ENCODE measurements at places on chromosomes 5 and 9.

- no peak overlapping the region for H3K27ac ChIP-seq
- no peak overlapping the region for H3K4me3 ChIP-seq
- no peak for DNase-seq
Observed at GRCh38 chr9:133854765-133855164, 116.6 kb upstream of the SARDH start.

DNA sequence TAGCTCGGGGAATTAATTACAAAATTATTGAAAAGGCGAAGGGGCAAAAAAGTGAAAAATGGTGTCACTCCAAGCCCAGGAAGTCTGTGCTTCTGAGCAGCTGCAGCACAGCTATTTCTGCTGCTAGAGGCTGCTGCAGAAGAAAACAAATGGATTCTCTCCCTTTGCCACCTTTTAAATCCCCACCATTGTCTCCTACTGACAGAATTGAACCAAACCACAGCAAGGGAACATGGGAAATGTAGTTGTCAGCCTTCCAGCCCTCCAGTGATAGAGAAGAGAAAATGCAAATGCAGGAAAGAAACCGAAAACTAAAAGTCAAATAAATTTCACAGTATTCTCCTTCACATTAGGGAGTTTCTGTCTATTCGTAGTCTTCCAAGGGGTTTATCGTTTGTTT is 33.4 kb upstream of the CDC42SE2 start:
- no peaks in the 10 kb centered on the region for H3K27me3 ChIP-seq
- no peak overlapping the region for H3K27ac ChIP-seq
- H3K4me1 ChIP-seq, result peaks cover 9% of the 10 kb centered on the region
- DNase-seq, result no peak
- no peaks in the 10 kb centered on the region for H3K36me3 ChIP-seq
- no peak overlapping the region for H3K4me3 ChIP-seq

DNA sequence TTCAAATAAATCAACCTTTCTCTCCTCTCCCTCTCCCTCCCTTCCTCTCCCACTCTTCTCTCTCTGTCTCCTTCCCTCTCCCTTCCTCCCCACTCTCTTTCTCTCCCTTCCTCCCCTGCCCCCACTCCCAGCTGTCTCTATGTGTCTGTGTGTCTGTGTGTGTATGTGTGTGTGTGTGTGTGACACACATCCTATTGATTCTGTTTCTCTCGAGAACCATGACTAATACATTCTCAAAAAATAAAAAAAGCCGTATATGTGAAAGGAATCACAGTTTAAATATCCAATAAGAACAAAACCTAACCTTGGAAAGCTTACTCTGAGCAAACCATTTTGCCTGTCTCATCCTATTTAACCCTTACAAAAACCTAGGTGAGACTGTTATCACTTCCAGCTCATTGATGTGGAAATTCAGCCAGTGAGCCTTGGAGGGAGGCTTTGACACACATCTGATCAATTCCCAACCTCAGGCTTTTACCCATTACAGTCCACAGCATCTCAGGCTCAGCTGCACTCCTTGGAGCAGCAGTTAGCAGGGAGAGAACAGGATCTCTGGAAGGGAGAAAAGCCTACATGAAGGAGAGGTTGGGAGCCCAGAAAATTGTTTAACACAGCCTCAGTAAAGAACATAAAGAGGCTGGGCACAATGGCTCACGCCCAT is 8.3 kb downstream of the HSD17B3 start:
- DNase-seq, result no peak
- H3K27me3 ChIP-seq, result no peaks in the 10 kb centered on the region
- H3K4me3 ChIP-seq, result no peak overlapping the region

DNA sequence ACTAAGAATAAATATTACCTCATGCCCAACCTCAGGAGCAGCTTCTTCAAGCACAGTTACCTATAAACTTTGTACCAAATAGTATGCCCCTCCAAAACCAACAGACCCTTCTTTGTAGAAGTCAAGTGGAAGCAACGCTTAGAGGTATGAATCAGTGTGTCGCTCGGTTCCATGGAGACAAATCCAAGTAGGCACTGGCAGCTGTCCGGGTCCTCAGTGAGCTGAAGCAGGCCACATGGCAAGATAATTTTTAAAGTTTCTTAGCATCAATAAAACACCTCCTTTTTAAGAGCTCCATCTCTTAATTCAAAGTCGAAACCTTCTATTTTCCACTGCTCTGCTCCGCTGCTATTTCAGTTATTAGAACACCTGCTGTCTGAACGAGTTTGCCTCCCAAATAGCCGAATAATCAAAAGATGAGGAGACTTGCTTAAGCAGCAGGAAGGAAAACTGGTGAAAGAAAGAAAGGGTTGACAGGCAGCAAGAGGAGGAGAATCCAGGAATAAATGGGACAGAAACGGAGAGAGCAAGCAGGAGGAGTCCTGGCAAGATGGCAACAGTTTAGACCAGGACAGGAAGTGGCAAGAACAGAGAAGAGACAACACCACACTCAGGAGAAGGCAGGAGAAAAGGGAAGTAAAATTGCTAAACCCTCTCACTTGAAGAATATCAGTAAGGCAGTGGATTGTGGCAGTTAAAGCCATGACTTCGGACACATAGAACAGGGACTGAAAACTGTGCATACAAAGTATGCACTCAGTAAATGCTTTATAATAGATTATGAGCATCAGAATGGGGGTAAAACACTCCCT is 65.0 kb downstream of the PPP2R2B start:
- peaks cover 2% of the 10 kb centered on the region for H3K36me3 ChIP-seq
- H3K4me1 ChIP-seq, result peaks cover 4% of the 10 kb centered on the region
- no peak overlapping the region for H3K4me3 ChIP-seq
- H3K27ac ChIP-seq, result no peak overlapping the region

DNA sequence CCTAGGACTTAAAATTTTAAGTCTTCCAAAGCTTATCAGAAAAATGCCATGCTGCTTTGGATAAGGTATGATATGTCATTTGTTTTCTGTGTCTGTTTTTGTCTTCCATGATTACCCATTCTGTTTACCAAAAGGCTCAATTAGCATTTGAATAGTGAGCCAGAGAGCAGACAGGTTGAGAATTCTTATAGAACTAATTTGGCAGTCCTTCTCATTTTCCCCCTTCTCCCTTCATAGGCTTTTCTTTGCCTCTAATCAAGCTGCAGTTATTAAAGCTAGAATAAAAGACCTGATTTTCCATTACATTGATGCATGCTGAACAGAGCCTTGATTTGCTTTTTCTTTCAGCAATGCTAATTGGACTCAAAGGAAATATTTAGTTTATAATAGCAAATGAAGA is 993.0 kb downstream of the MAT2B start:
- DNase-seq, result no peak
- no peaks in the 10 kb centered on the region for H3K27me3 ChIP-seq
- no peak overlapping the region for H3K27ac ChIP-seq

- no peaks in the 10 kb centered on the region for H3K36me3 ChIP-seq
- DNase-seq, result no peak
Observed at GRCh38 chr5:126115059-126115629, 308.1 kb upstream of the GRAMD2B start.

GRCh38 chr5:125336401-125336800 is 590.0 kb upstream of the ZNF608 start:
- no peaks in the 10 kb centered on the region for H3K36me3 ChIP-seq
- no peaks in the 10 kb centered on the region for H3K4me1 ChIP-seq
- no peaks in the 10 kb centered on the region for H3K27me3 ChIP-seq
- H3K4me3 ChIP-seq, result no peak overlapping the region

DNA sequence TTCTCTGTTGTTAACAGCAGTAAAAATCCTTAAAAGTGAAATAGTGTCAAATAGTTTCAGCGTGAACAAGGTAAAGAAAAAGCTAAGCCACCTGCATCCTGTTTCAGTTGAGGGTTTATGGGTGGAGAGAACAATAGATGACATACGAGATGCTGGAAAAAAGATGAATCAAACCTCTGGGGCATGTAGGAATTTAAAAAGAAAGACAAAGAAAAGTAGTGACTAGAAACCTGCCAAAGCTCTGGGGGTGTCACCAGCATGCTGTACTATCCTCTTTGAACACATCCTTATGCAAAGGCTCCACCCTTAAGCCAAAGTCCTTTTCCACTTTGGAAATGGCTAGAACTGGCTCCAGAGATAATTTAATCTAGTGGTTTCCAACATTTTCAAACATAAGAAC is 22.2 kb downstream of the SCAI start:
- no peak overlapping the region for H3K4me3 ChIP-seq
- H3K36me3 ChIP-seq, result no peaks in the 10 kb centered on the region
- H3K4me1 ChIP-seq, result peaks cover 9% of the 10 kb centered on the region
- no peaks in the 10 kb centered on the region for H3K27me3 ChIP-seq

- no peak overlapping the region for H3K27ac ChIP-seq
- DNase-seq, result no peak
- H3K4me3 ChIP-seq, result no peak overlapping the region
- H3K4me1 ChIP-seq, result no peaks in the 10 kb centered on the region
Observed at GRCh38 chr5:124289130-124289529, 457.3 kb downstream of the ZNF608 start.

- no peaks in the 10 kb centered on the region for H3K27me3 ChIP-seq
- H3K36me3 ChIP-seq, result no peaks in the 10 kb centered on the region
- no peak overlapping the region for H3K27ac ChIP-seq
Observed at GRCh38 chr5:22250528-22250927, 602.6 kb downstream of the CDH12 start.

DNA sequence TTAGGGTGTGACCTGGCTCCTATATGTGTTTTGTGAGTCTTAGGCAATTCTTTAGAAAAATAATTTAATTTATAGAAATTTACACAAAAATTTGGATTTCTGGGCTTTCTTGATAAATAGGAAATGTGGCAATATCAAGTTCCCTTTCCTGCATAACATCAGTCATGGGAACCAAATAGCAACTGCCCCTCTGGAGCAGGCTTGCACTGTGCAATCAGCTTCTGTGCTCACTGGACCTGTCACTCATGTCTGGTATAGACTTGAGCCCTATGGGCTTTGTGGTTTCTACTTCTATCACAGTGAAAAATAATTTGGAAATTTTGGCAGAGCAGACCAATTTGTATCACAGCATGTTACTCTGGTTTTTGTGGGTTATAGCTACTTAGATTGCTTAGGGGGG is 131.7 kb downstream of the ADGRV1 start:
- H3K4me1 ChIP-seq, result no peaks in the 10 kb centered on the region
- H3K4me3 ChIP-seq, result no peak overlapping the region
- no peaks in the 10 kb centered on the region for H3K36me3 ChIP-seq
- no peak for DNase-seq
- no peak overlapping the region for H3K27ac ChIP-seq

DNA sequence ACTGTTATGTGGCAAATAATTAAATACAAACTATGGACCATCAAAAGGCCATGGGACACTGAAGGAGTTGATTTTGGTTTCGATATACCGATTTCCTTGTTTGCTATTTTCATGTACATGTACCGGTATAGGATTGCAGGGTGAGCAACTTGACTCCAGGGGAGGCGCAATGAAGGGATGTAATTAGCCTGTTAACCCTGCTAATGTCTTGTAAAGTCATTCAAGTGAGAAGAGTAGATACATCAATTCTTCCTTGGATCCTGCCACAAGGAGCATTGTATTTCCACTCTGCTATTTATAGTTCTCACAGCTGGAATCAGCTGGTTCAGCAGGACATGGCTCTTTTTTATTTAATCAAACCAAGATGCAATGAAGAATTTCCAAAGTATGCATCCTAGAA is 102.0 kb downstream of the STK32A start:
- H3K27me3 ChIP-seq, result no peaks in the 10 kb centered on the region
- no peak overlapping the region for H3K4me3 ChIP-seq
- H3K36me3 ChIP-seq, result no peaks in the 10 kb centered on the region
- no peak overlapping the region for H3K27ac ChIP-seq
- no peak for DNase-seq

DNA sequence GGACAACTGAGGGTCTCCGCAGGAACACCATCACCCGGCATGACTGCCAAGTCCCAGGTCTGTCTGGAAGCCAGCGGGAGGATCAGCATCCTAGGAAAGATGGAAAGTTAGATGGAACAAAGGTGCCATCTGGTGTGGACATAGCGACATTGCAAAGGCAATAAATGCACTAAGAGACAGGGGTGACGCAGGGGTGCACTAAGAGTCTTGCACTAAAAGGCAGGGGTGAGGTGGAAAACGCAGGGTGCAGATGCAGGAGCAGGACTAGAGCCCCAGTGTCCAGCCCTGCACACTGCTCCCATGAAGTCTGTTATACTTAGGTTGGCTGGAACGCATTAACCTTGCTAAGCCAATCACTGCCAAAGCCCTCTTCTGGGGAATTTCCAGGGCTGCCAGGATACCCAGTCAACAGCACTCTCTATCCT is 15.5 kb downstream of the ATOX1 start:
- H3K4me1 ChIP-seq, result peaks cover 29% of the 10 kb centered on the region
- H3K4me3 ChIP-seq, result no peak overlapping the region
- no peak overlapping the region for H3K27ac ChIP-seq
- DNase-seq, result no peak

DNA sequence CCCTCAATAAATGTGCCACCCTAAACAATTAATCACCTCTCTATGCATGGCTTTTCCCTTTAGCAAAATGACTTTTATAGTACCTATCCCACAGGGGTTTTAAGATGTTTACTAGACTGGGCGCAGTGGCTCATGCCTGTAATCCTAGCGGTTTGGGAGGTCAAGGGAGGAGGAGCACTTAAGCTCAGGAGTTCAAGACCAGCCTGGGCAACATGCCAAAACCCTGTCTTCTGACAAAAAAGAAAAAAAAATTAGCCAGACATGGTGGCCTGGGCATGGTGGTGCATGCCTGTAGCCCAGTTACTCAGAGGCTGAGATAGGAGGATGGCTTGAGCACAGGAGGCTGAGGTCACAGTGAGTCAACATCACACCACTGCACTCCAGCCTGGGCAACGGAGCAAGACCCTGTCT is 13.5 kb downstream of the SH3TC2 start:
- no peak for DNase-seq
- no peaks in the 10 kb centered on the region for H3K36me3 ChIP-seq
- no peak overlapping the region for H3K4me3 ChIP-seq
- no peaks in the 10 kb centered on the region for H3K4me1 ChIP-seq
- peaks cover 21% of the 10 kb centered on the region for H3K27me3 ChIP-seq

DNA sequence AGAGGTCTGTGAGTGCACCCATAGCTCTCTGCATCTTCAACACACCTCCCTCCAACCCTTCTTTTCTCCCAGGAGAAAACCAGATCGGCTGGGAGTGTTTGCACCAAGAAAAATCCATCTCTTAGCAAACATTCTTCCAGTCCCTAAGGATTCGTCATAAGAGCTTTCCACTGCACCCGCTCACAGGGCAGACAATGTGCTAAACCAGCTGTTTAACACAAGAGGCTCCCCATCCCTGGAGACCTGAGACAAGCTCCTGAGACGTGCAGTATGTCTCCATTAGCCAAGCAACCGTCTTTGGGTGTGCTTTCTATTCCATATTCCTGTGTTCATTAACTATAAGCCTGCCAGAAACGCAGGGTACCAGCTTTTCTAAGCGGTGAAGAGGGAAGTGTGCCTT is 93.6 kb upstream of the ZNF462 start:
- DNase-seq, result no peak
- no peak overlapping the region for H3K27ac ChIP-seq
- no peak overlapping the region for H3K4me3 ChIP-seq

- no peak overlapping the region for H3K27ac ChIP-seq
- H3K4me1 ChIP-seq, result no peaks in the 10 kb centered on the region
- H3K27me3 ChIP-seq, result peaks cover 24% of the 10 kb centered on the region
- no peak overlapping the region for H3K4me3 ChIP-seq
- H3K36me3 ChIP-seq, result no peaks in the 10 kb centered on the region
Observed at GRCh38 chr5:114055318-114056184, 306.3 kb upstream of the KCNN2 start.

- peaks cover 21% of the 10 kb centered on the region for H3K27me3 ChIP-seq
- H3K4me1 ChIP-seq, result no peaks in the 10 kb centered on the region
- DNase-seq, result no peak
- H3K4me3 ChIP-seq, result no peak overlapping the region
Observed at GRCh38 chr5:72152545-72152944, 45.3 kb downstream of the MAP1B start.

GRCh38 chr9:93116072-93116961 is 17.7 kb downstream of the NINJ1 start:
- no peak for DNase-seq
- peaks cover 30% of the 10 kb centered on the region for H3K4me1 ChIP-seq
- peak overlapping the region; percentile 85 for H3K27ac ChIP-seq
- H3K27me3 ChIP-seq, result no peaks in the 10 kb centered on the region
